Head of caudate nucleus (tissue), 42 donors: ENCODE measurements at places on chromosomes 1 and 21.

DNA sequence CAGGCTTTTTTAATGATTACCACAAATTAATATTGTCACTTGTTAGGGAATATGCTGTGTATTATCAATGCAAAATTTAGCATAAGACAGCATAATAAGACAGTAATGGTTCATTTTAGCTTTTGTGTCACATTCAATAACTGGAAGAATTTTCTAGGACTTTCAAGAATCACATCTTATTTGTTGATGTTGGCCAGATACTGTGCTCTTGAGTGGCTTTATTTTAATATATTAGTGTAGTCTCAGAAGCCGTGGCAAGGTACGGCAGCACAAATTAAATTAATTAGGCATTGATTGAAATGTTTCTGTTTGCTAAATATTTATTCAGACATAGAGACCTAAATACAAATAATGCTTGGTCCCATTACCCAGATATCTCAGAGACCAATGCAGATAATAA lies 10.4 kb downstream of the IFI44L start:
- no peak for DNase-seq

DNA sequence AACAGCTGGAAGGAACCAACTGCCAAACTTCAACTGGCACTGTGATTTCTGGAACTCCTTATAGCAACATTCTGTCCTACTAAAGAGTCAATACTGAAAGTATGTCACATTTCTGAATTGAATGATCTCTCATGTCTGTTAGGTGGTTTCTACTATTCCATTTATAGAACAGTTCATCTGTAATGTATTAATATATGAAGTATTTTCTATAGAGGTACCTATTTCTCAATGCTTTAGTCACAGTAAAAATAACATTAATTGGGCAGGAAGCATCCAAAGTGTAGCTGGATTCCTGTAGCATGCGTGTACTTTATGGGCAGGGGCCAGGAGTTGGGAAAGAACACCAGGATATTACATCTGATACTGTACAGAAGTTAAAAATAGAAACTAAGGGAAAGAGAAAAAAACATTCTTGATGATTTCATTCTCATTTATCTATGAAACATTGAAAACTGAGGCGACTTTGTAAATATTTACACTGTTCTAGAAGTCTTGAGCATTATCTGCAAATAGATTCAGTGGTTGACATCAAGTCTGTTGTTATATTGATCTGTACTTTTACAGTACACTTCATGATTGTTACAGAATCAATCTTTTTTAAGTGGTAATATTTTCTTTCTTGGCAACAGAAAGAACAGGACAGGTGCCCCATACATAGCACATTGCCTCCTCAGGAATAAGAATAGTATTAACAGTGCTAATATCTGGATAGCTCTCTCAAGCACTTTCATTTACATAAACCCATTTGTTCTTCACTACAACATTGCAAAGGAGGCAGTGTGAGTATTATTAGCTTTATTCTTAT lies 6.2 kb upstream of the ZNF281 start:
- no peak for DNase-seq

GRCh38 chr1:41812051-41812450 lies 106.7 kb downstream of the HIVEP3 start:
- DNase-seq: no peak

GRCh38 chr1:220873868-220874655 lies 5.2 kb upstream of the HLX start:
- no peak for DNase-seq

- DNase-seq: no peak
Observed at GRCh38 chr21:35491114-35491513, 442.0 kb upstream of the RUNX1 start.

DNA sequence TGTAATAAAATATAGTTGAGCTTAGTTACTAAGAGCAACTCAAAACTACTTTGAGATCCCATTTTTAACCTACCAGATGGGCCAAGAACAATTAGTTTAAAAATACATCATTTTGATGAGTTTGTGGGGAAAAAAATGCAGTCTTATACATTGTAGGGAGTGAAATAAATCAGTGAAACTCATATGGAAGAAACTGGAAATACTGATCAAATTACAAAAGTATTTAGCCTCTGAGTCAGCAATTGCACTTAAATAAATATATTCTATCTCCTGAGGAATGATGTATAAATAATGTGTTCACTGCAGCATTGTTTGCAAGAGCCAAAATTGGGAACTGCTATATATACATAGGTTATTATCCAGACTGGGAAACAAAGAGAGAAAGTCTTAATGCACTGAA lies 4.6 kb upstream of the SMCP start:
- no peak for DNase-seq
